Cardiac muscle cell (in vitro differentiated cells and primary cell): ENCODE measurements at places on chromosomes 16 and 17. TPM values are rescaled to one million over a fixed set of nuclear protein-coding genes. Genes with fewer than 3 reads are reported as not detected.

ZNF768 gene
- total RNA-seq, result 73.1 and 79.1 TPM in 2 replicates

DNA sequence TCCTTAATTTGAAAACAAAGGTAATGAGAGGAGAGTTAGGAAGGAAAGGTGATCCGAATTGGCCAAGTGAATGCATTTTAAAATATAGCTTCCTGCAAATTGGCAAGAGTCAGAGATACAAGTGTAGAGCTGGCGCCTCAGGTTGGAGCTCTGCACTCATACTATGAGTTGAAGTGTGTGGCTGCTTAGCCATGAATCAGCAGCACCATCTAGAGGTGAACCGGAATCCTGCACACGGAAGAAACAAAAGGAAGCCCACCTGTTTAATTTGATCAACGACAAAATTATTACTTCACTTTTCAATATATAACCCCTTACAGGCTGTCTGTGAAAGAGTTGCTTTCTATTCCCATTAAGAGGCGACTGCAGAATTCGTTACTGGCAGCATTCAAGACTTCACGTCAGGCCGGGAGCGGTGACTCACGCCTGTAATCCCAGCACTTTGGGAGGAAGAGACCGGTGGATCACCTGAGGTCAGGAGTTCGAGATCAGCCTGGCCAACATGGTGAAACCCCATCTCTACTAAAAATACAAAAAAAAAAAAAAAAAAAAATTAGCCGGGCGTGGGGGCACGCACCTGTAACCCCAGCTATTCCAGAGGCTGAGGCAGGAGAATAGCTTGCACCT, 1253.7 kb upstream of the CDH8 start:
- DNase-seq, result peak; percentile 75

DNA sequence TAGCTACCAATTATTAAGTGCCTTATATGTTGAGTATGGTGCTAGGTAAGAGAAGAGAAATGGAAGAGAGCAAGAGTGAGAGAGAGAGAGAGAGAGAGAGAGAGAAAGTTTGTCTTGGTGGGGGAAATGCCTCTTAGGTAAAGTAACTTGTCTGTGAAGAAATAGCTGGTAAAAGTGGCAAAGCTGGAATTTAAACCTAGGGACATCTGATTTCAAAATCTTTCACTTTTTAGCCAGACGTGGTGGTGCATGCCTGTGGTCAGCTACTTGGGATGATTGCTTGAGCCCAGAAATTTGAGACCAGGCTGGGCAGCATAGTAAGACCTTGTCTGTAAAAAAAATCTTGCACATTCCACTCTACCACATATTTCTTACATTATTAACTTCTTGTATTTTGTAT, 23.0 kb upstream of the CDR2 start:
- peak; percentile 97 for DNase-seq

DNA sequence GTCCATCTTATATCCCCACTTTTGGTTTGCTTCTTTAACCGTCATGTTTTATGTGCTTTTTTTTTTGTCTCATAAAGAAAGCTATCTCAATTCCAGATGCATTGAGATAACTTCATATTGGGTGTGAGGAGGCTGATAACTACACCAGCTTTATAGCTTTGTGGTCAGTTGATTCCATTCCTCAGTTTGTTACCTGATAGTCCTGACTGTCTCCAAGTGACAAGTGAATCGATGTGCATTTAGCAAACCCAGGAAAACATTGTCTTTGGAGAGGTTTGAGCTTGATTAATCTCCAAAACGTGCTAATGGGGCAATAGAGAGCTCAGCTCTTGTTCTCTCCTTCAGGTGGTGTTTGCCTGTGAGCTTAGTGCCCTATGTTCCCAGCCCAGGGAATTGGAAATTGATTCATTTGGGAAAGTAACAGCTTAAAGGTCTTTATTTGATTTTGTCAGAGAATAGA, 22.7 kb downstream of the HS3ST3B1 start:
- DNase-seq, result no peak

- peak; percentile 19 for DNase-seq
These were observed 90.1 kb upstream of the CDC42EP4 start for GRCh38 chr17:73401911-73402310.

GRCh38 chr17:57010487-57010886, 32.6 kb downstream of the SCPEP1 start:
- DNase-seq, result no peak

SSTR5 gene
- total RNA-seq, result not detected in 2 replicates

DNA sequence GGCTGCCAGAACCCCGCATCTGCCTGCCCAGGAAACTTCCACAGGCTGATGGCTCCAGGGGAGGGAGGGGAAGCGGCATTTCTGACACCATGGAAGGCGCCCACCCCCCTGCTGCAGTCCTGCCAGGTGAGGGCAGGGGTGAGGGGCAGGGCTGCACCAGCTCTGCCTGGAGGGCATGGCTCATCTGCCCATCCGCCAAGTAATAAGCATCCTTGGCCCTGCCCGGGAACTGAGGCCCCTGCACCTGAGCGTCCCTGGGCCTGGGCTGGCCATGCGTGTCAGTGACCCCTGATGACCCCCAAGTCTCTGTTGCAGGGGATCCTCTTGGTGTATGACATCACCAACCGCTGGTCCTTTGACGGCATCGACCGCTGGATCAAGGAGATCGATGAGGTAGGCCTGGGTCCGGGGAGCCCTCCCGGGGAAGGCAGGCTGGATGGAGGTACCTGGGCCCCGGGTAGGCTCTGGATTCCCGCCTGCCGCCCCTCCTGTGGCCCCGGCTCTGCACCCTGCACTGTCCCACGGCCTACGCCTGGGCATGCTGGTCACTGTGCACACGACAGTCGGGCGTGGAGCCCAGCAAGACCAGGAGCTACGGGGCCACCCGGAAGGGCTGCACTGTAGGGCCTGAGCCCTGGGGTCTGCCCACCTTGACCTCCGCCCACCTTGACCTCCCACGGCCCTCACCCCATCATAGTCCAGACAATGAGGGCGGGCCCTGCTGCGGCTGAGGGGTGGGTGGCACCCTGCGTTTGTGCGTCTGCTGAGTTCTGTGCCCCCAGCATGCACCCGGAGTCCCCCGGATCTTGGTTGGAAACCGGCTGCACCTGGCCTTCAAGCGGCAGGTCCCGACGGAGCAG, 5.4 kb upstream of the WFIKKN1 start:
- DNase-seq, result no peak

DNA sequence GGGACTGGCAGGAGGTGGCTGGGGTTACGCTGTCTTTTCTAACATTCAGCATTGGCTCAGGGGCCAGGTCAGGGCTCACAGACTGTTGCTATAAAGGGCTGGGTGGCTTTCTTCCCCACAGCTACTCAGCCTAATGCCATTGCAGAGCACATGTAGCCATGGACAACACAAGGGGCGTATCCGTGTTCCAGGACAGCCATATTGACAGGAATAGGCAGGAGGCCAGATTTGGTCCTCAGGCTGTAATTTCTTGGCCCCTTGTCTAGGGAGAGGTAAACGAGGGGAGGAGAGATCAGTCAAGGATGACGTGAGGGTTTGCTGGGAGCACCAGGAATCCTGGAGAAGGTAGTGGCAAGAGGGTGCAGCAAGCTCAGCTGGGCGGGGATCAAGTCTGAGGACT, 21.2 kb upstream of the MYO15B start:
- no peak for DNase-seq

DNA sequence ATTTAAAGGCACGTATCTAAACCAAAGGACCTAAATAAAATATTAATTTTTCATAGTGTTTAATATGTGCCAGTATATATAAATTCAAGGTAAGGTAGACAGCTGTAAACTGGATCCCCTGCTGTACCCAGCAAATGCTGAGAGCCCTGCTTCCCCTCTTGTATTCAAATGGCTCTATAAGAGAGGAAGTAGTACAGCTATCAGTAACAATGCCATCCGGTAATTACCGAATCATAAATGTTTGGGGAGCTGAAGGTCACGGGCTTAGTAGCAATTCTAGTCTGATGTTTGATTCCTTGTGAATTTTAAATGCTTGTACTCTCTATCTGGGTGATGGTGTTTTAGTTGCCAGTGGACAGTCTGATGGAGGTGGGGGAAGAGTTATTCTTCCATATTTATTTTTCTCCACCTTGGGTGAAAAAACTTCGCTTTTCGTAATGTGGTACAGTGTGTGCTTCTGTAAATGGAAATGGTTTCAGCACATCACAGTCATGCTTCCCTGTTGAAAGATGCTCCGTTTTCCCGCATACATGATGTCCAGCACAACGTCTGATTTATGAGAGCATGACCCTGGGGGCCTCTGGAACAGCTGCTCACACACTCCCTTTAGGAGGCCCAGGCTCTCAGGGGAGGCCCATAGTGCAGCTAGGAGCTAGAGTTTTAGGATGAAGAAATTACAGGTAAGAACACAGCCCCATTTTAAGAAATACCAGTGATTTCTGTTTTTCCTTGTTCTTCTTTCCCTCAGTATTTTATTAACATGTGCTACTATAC, 423.9 kb downstream of the WWOX start:
- no peak for DNase-seq

GRCh38 chr17:20159406-20160069, 150.4 kb downstream of the SPECC1 start:
- no peak for DNase-seq

CCDC200 gene
- 0.48 TPM in 1 of 2 replicates, not detected in the other for total RNA-seq

- DNase-seq, result no peak
These were observed 9.8 kb upstream of the LASP1NB start for GRCh38 chr17:38915639-38915995.

GRCh38 chr16:853306-853705, 52.8 kb upstream of the GNG13 start:
- DNase-seq, result no peak
